ENCODE measurements at places on chromosomes 7 and 10.
A peak's percentile ranks its signal among the peaks of the same experiment; 100 is the strongest.

- DNase-seq: no peak
These were observed 4.5 kb upstream of the IQUB start for GRCh38 chr7:123538897-123539296.

DNA sequence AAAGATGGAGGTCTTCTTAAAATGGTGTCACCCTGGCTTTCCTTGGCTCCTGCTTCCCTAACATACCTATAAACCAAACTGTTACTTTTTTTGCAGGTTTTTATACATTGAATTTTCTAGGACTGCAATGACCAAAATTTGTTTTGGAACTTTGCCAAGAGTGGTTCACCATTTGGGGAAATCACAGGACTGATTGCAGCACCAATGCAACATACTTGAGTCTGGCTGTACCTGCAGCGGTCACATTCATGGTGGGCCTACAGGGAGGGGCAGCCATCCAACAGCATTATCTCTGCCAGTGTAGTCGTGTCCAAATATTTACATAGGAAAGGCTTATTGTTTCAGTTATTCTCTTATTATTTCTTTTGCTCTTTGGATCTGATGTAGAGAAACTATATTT is 69.0 kb downstream of the HACD1 start:
- no peak for DNase-seq

GRCh38 chr10:100872034-100872791 is 40.5 kb upstream of the SLF2 start:
- no peak for DNase-seq

GRCh38 chr10:12644380-12645144 is 295.2 kb downstream of the CAMK1D start:
- DNase-seq: no peak

- no peak for DNase-seq
These were observed 107.2 kb upstream of the NPTX2 start for GRCh38 chr7:98509836-98510235.

DNA sequence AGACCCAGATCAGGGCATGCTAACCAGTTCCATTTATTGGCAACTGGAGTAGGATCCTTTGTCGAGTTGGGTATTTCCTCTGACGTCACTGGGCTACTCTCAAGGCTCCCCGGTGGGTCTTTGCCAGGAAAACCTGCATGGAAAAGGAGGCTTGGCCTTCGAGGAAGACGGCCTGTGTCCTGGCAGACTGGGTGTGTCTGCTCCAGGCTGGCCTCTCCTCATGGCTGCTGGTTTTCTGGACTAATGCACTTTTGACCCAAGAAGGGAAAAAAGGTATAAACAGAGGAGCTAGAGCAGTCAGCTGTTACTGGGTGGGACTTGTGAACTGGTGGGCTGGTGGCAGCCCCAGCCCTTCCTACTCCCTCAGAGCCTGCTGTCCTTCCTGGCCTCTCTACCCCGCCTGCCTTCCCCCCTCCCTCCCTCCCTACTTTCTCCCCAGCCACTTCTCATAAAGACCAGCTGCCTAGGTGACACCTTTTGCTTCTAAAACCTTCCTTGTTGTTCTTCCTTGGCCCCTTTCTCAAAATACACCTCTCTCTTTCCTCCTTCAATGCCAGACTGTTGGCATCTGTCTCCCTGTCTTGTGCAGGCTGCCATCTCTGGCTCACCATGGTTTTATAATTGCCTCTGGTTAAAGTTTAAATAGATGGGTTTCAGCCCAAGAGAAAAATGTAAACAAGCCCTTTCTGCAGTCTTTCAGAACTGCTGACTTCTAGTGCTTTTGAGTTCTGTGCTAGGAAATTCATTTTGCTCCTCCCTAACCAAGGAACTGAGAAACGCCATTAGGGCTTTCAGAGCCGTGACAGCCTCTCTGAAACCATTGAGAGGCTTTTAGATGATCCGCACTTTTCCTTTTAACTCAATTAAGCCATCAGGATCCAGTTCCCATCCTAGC is 101.8 kb upstream of the MKLN1 start:
- peak; percentile 32 for DNase-seq

DNA sequence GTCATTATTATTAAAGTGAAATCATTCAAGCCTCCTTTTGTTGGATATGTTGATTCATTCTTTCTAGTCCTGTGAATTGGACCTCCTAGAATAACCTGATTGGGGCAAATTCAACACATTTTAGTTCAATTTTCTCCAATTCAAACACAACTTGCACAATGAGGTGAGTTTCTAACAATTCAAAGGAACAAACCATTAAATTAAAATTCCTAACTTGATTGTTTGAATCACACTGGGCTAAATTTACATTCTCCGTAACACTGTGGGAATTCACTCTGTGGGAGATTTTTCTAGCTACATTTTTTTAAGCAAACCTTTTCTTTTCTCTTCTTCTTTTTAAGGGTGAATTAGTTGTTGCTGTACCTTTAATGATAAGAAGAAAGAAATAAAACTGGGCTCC is 68.3 kb upstream of the CABCOCO1 start:
- DNase-seq: no peak

- DNase-seq: no peak
These were observed 343.4 kb downstream of the PRPF18 start for GRCh38 chr10:13930120-13930519.

DNA sequence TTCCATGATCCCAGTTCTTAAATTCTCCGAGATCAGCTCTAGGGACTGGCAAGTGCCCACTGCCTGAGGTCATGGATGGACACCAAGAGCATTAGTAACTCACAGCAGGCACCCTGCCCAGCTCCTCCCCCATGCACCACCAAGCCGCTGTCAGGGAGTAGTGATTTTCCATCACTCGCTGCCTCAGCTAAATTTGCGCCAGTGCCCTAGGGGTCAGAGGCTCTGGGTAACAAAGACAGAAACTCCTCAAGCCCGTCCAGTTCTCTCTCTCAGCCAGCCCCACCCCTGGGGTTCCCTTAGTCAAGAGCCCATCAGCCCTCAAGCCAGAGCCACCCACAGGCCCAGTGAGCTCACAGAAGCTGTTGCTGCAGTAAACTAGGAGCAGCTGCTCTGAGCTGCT is 30.0 kb downstream of the PAX2 start:
- DNase-seq: no peak

DNA sequence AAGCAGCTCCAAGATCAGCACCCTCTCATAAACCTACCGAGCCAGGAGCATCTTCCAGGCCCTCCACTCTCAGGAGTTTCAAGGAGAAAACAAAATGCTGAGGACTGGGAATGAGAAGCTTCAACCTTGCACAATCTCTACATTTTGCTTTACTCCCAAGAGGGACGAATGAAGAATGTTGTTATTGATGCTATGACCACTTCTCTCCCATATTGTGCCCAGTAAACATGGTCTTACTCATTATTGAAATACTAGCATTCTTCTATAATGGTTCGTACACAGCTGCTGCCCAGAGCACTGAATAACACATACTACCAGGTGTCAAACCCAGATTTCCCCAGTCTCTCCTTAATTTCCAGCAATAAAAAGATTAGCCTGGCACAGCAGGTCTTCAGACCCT is 63.4 kb upstream of the BET1 start:
- no peak for DNase-seq

DNA sequence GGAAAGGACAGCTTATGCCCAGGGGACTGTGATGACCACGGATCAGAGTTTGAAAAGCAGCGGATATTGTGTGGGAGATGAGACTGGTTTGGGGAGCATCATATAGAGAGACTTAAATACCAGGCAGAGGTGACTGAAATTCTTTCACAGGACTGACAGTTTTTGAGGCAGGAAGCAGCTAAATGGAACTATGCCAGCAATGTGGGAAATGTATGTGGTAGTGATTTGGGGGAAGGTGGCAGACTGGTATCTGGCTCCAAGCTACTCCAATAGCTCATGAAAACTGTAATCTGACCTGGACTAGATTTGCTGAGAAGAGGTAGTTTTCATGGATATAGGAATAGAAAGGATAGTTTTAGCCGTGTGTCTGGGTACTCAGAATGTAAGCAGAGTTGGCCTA is 592.6 kb downstream of the REEP3 start:
- no peak for DNase-seq

- no peak for DNase-seq
These were observed 269.5 kb upstream of the SLC26A5 start for GRCh38 chr7:103715376-103716120.

DNA sequence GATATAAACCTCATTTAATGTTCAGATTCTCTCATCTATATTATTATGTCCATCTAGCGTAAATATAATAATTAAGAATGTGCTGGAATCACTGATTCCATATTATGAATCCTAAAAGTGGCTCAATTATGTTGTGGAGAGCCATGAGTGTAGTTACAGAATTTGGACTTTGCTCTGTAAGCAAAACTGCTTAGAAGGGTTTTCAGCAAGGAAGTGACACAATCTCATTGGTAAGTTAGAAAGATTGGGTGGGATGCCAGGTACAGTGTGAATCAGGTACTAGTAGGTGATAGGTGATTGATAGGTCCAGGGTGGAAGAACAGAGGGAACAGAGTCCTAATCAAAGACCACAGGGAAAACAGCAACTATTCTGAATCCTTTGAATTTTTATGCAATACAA is 74.9 kb upstream of the ABLIM1 start:
- DNase-seq: no peak

- DNase-seq: no peak
These were observed 303.6 kb downstream of the DGKB start for GRCh38 chr7:14598978-14599377.

GRCh38 chr7:128104108-128104742 is 73.0 kb upstream of the LRRC4 start:
- DNase-seq: no peak

DNA sequence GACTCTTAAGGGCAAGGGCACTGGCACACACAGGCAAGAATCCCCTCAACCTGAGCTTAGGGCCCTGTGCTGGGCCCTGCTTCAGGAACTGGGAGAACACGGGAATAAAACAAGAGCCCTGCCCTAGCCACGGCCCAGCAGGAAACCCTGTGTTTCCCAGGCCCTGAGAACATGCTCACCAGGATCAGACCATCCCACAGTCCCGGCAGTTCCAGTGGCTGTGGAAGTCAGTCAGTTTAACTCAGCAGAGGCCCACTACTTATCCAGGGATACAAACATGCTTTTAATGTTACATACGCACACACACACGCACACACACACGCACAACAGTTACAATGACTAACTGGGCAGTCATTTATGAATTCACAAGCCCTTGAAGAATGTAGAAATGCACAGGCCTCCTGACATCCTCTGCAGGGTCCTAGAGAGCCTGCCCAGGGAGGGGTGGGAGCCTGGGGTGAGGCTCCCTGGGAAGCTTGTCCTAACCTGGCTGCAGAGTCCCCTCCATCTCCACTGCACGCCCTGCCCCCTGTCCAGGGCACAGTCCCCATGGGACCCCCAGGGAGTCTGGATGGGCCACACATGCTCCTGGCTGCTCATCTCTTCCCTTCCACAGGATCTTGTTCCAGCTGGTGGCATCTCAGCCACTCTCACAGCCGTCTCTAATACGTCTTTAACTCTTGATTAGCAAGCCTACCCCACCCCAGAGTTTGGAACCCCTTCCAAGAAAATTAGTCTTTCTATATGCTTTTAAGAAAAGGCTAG is 97.6 kb downstream of the TCERG1L start:
- no peak for DNase-seq

- no peak for DNase-seq
These were observed at the start of gene RAB19 for GRCh38 chr7:140403878-140404564. Gene RAB19 (plus strand): TSS chr7:140404058. CDS start chr7:140407647, 3,589 bp downstream.

DNA sequence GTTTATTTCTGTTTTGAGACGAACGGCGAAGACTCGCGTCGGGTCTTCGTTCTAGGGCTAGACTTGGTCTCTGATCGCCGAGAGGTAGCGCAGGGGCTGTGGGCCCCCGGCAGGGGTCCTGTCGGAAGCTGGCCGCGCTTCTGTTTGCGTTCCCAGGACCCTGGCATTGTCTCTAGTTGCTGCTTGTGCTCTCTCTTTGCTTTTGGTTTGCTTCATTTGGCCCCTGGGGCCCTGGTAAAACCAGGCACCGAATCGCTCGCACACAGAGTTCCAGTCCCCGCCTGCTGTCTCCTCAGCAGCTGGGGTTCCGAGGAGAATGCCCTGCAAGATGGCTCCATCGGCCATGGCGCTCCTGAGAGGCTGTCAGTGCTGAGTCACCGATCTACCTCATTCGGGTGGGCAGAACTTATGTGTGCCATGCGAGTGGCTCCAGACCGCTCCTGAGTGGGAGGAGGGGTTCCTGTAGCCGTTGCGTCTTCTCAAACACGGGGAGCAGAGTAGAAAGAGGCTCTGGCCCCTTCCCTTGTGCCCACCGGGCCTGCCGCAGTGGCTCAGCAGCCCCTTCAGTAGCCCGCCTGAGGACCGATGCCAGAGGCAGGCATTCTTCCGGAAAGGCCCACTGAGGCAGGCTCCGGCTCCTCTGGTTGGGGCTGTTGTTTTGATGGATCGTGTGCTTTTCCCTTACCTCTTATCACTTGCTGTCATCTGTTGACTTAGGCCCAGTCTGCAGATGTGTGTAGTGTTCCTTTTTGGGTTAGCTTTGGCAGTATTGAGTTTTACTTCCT is 826 bp downstream of the CHPF2 start:
- no peak for DNase-seq
